ENCODE measurements at places on chromosomes 6 and 20. TPM values are rescaled to one million over a fixed set of nuclear protein-coding genes. Genes with fewer than 3 reads are reported as not detected.

The FAM8A1 gene
- total RNA-seq, result 3.3 TPM

DNA sequence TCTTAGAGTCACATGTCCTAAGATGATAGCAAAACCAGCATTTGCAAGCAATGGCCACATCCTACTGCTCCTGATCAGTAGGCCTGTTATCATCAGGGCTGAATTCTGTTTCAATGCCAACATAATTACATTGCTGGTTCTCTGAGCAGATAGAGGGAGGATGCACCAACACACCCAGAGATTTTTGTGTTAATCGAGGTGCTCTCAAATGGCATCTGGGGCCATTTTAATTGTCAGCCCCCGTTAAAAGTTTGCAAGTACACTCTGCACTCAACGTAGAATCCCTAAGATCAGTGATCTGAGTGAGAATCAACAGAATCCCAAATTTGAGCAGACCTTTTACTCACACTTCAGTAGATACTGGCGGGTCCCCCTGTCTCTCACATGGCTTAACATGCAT, 24.8 kb downstream of the ADTRP start:
- no peaks in the 10 kb centered on the region for H3K36me3 ChIP-seq
- no peak overlapping the region for H3K27ac ChIP-seq
- H3K4me1 ChIP-seq, result no peaks in the 10 kb centered on the region
- H3K4me3 ChIP-seq, result no peak overlapping the region
- no peak for DNase-seq
- peaks cover 12% of the 10 kb centered on the region for H3K27me3 ChIP-seq

DNA sequence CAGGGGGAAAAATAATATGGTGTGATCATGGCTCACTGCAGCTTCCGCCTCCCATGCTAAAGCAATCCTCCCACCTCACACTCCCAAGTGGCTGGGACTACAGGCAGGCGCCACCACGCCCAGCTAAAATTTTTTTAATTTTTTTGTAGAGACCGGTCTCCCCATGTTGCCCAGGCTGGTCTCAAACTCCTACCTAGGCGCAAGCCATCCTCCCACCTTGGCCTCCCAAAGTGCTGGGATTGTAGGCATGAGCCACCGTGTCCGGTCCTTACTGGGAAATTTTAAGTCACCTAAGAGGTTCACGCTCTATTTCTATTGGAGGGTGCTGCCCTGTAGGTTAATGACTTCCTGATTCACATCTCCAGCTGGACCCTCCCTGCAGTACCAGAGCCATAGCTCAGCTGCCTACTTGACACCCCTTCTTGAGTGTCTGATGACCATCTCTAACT, 626 bp upstream of the CDK5RAP1 start:
- DNase-seq, result no peak
- no peaks in the 10 kb centered on the region for H3K27me3 ChIP-seq
- peak overlapping the region; percentile 93 for H3K4me3 ChIP-seq
- H3K36me3 ChIP-seq, result no peaks in the 10 kb centered on the region
- H3K4me1 ChIP-seq, result peaks cover 34% of the 10 kb centered on the region

DNA sequence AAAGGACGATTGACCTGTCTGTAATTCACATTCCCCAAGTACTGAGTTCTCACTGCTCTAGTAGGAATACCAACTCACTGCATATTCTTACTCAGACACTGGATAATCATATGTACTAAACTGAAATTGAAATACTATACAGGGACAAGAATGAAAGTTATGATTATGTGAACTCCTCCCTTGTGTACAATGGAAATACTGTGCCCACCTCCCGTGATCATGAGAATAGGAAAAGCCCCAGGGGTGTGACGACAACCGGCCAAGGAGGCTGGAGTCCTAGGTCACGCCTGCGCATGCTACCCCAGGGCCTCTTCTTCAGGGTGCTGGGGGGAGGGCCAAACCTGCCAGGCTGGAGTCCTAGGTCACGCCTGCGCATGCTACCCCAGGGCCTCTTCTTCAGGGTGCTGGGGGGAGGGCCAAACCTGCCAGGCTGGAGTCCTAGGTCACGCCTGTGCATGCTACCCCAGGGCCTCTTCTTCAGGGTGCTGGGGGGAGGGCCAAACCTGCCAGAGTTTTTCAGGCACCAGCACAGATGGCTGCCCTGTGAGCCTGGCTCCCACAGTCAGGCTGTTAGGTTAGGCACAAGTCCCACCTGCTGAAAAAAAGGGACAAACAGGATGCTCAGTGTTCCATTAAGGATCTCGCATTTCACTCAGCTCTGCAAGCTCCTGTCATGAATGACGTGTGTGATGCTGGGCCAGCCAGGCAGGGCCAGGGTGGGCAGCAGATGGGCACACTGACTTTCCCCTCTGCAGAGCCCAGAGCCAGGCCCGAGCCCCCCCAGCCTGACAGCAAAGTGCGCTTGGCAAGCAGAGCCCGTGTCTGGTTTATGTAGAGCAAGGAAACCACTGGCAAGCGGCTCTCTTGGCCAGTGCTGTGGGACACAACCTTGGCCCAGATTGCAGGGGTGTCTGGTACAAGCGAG, 107.7 kb downstream of the FOXF2 start:
- H3K27me3 ChIP-seq, result peaks cover 14% of the 10 kb centered on the region
- no peak overlapping the region for H3K27ac ChIP-seq
- DNase-seq, result no peak
- H3K36me3 ChIP-seq, result no peaks in the 10 kb centered on the region
- no peaks in the 10 kb centered on the region for H3K4me1 ChIP-seq

DNA sequence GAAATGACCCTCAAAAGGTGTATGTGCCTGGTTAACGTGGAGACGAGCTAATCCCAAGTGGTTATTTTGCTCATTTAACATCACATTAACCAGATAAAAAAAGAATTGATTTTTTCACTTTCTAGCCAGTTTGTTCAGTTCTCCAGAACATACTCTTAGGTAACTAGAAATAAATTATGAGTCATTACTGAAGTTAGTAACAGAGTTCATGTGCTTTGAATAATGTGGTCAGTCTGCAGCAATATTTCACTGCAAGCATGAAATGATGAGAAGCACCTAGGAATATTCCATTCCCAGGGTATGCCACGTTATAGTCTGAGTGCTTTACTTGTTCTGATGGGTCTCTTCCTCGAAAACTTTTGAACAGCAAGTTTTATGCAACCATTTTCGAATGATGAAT, 138.3 kb upstream of the INSM1 start:
- no peak overlapping the region for H3K27ac ChIP-seq
- H3K36me3 ChIP-seq, result no peaks in the 10 kb centered on the region
- H3K27me3 ChIP-seq, result no peaks in the 10 kb centered on the region
- DNase-seq, result no peak
- H3K4me3 ChIP-seq, result no peak overlapping the region

Measured in natural killer cell treated with Interleukin-12 subunit alpha and Interleukin-12 subunit beta and Interleukin-15 and Interleukin-18, amount 100 ng/mL, for 72 hours (primary cell).